ENCODE measurements at places on chromosomes 11 and 22.

GRCh38 chr11:87743007-87743406, 432.2 kb downstream of the RAB38 start:
- DNase-seq: no peak

GRCh38 chr11:69869311-69869939, 50.2 kb upstream of the FGF3 start:
- no peak for DNase-seq

GRCh38 chr11:85955531-85955930, 100.3 kb downstream of the CCDC83 start:
- DNase-seq: no peak

DNA sequence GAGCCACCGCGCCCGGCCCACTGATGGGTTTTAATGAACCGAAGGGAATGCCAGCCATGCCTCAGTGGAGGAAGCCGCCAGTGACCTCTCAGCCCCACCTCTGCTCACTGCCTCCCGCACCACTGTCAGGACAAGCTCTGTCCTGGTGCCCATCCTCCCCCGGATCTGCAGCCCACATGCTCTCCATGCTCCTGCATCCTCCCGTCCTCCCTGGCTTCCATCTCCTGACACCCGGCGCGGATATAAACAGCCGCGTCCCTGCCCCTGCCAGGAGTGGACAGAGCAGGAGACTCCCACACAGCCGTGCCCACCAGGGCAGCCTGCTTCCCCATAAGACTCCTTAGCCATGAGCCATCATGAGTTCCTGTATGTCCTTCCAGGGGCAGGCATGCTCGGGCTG, 26.9 kb downstream of the MACROD1 start:
- DNase-seq: no peak

DNA sequence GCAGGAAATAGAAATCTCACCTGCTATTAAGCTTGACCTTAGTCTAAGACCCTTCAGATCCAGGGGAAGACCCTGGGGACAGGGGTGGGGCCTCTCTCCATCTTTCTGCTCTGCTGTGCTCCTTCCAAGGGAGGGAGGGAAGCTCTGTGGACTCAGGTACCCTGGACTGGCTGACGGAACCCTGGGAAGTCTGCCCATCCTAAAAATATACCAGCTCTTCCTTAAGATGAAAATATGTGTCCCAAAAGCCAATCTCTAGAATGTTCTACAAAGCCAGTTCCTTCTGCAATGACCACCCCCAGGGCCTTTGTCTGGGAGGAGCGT, 73.7 kb downstream of the RTL6 start:
- DNase-seq: no peak

GRCh38 chr11:83881428-83881827, 595.3 kb upstream of the CCDC90B start:
- no peak for DNase-seq

Data from stimulated activated CD4-positive, alpha-beta T cell treated with anti-CD3 and anti-CD28 coated beads, Interleukin-4, amount 100 ng/mL, for 1 hour (primary cell).